Iris pigment epithelial cell (primary cell): ENCODE measurements at places on chromosomes 1 and 21.

GRCh38 chr1:113874012-113874879, 2.7 kb upstream of the PTPN22 start:
- peak; percentile 56 for DNase-seq

- DNase-seq, result peak; percentile 39
Measured at GRCh38 chr1:110053552-110054428, 16.7 kb downstream of the ALX3 start.

DNA sequence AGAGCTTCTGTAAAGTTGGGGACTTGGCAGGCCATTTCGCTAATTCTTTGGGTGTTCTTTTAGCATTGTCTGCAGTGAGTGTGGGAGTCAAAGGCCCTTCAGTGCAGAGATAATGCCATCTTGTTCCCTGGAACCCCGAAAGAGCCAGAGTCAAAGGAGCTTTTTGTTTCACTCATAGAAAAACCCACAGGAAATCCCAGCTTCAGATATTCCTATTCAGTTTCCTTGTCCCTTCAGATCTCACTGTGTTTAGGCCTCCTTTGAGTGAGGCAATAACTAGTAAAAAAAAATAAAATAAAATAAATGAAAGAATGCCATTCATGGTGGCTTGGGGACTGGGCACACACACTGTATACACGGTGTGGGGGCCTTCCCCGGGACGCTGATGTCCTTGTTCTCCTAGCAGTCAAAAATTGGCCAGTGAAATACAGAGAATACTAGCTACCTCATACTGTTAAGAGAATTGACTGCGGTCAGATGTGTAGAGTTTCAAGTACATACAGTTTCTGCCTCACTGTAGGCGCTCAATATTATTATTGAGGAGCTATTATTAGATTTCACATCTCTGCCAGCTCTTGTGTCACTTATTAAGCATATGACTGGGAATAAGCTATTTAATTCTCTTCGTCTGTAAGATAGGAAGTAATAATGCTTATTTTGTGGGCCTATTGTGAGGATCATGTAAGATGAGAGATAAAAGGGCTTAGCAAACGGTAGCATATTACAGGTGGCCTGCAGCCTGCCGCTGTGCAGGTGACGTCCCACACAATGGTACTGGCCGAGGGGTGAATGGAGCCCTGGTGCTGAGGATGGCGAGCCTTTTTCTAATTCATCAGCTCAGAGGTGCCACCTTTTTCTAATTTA, 16.7 kb downstream of the DISC1 start:
- DNase-seq, result no peak

GRCh38 chr1:16924919-16925477, 3.3 kb downstream of the CROCC start:
- no peak for DNase-seq

DNA sequence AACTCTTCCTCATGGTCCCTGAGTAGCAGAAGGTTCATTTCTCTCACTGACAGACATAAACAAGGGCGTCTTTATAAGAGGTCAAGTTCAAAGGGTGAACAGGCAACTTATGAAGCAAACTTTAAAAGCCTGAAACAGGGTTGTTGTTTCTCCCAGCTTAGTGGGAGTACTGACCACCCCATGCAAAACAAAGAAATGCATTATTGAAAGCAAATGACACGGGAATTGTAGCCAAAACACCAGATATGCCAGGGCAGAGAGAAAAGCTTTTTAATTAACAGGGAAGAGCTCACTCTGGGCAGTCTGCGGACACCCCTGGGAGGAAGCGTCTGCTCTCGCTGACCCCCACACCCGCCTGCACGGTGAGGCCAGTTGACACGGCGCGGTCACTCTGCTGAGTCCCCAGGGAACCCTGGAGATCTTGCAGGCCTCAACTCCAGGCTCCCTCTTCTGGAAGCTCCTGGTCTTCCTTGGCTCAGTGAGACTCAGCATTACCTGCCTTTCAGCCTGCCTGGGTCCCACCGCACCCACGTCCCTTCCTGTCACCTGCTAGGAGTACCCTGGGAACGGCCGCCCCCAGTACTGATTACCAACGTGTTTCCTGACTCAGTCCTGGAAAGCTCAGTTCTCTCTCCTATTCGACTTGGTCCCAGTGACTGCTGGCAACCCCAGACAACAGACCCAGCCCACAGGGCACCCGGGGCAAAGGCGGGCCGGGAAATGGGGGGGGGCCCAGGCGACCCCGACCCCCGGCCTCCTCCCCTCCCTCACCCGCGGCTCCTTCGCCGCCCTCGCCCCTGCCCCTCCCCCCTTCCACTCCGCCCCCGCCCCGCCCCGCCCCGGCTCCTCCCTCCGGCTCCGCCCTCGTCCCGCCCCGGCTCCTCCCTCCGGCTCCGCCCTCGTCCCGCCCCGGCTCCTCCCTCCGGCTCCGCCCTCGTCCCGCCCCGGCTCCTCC, 972 bp downstream of the CFAP410 start:
- DNase-seq, result peak; percentile 45

DNA sequence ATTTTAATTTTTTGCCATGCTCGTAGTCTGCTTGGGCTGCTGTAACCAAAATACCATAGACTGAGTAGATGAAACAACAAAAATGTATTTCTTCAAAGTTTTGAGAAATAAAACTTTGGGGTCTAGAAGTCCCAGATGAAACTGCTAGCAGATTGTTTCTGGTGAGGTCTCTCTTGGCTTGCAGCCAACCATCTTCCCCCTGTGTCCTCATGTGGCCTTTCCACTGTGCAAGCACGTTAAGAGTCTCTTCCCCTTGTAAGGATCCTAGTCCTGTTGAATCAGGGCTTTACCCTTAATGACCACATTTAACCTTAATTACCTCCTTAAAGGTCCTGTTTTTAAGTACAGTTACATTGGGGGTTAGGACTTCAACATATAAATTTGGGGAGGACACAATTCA, 86.6 kb downstream of the PTBP2 start:
- DNase-seq, result peak; percentile 10

DNA sequence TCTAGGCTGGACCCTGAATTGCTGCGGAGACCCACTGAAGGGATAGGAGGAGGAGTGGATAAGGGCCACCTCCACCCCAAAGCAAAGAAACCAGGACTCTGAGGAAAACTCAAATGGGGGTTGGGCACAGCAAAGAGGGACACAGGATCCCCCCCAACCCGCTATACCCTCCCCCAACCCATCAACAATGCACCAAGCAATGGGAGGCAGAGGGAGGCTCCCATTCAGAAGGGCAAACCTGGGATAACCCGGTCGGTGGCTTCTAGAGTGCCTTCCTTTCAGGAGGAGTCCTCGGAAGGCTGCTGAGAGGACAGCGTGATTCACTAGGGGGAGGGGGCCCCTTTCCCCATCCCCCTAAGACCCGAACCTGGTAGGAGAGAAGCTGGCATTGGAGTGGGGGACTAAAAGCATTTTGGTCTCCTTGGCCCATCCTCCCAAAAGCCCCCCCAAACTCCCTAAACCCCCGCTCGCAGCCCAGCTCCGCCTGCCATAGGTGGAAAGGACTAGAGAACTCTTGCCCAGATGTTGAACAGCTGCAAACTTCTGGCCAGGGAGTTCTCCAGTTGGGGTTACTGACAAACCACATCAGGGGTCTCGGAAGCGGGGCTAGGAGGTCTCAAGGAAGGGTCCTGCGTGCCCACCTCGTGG, 1.3 kb downstream of the MEF2D start:
- no peak for DNase-seq

DNA sequence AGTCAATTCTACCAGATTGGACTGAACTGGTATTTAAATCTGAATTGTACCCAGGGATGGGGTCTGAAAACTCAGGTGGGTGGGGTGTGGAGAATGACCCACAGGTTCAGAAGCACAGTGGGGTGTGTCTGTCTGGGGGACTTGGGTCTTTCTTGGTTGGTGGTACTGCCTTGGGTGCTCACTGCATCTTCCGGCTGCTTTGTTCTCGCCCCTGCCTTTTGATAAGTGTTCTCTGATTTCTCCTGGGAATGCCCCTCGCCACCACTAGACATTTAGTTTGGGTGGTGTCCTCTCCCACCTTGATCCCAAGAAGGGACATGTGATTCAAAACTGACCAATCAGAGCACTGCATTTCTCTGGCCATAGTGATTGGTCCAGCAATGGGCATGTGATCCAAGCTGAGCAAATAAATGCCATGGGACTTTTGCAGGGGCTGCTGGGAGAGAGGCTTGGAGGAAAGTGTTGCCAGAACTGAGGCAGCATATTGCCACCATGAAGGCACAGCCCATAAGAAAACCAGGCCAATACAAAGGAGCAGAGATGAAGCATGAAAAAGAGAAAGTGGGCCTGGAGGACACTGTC, 270.5 kb downstream of the NPHP4 start:
- DNase-seq, result no peak

GRCh38 chr1:12607263-12607662, 10.7 kb downstream of the DHRS3 start:
- DNase-seq, result no peak
